ENCODE measurements at places on chromosomes 2 and 18.

- no peak for DNase-seq
Measured at GRCh38 chr2:235836491-235836911, 331.7 kb downstream of the GBX2 start.

GRCh38 chr2:4947911-4948310 is 744.3 kb upstream of the SOX11 start:
- DNase-seq: no peak

DNA sequence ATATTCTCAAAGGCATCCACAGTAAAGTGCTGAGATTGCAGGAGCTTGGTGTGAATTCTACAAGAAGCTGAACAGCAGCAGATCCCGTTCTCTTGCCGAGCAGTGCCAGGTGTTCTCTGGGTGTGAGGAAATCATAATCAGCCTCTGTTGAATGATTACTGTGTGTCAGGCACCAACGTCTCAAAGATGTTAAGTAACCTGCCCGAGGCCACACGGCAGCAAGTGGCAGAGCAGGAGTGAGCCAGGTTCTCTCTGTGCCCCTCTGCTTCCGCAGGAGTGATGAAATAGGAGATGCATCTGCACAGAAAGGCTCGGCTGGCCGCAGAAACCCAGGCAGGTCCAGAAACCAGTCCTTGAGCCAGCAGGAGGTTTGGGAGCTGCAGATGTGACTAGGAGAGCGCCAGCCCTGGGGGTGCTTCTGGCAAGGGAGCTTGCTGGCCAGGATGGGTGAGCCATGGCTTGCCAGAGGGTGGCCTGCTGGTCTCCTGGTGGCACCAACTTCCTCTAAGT is 68.4 kb downstream of the COPS7B start:
- DNase-seq: no peak

GRCh38 chr2:11123856-11124759 is 31.2 kb upstream of the SLC66A3 start:
- DNase-seq: peak; percentile 31

DNA sequence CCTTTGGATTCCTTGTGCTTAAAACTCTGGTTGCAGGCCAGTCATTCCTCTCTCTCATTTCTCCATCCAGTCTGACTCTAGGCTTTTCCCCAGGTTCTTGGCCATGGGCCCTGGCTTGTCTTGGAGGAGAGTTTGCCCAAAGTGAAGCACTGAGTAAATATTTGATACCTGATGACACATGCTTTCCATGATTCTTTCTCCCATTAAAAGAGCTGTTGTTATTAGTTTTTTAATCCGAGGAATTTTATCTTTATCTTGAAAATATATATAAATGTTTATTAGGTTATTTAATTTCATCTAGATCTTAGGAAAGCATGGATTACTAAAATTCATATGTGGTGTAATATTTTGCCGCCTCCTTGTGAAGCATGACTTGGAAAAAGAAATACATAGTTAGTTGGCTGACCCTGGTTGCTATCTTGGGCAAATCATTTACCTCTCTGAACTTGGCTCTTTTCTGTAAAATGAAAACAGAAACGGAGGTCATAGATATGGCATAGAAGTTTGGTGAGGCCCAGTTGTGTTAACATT is 650.1 kb downstream of the SLC4A3 start:
- no peak for DNase-seq

GRCh38 chr18:44568986-44569385 is 111.7 kb upstream of the SETBP1 start:
- no peak for DNase-seq

DNA sequence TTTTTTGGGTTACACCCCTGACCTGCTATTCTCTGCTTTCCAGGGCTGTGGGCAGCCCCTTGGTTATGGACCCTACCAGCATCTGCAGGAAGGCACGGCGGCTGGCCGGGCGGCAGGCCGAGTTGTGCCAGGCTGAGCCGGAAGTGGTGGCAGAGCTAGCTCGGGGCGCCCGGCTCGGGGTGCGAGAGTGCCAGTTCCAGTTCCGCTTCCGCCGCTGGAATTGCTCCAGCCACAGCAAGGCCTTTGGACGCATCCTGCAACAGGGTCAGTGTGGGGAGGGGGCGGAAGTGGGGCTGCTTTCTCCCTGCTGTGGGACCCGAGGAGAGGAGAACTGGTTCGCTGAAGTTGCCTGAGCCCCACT is 9.7 kb upstream of the WNT10A start:
- DNase-seq: no peak

- peak; percentile 98 for DNase-seq
Measured at GRCh38 chr2:231642631-231643494, 50.2 kb downstream of the TEX44 start.

DNA sequence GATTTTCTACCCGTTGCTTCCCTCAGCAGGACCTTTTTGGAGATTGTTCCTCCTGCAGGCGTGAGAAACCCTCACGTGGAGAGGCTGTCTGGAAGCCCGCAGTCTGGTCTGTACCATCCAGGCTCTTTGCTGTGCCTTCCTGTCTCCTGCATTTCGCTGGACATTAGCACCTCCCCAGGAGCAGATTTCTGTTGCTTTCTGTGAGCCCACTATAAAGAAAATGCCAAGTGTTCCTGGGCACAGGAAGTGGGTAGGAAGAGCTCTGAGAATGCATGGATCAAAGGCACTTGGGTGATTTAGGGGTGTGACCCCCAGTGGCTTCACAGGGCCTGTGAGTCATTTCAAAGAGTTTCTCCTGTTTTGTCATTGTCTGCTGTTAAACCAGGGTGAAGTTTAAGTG is 27.3 kb downstream of the SPTBN1 start:
- no peak for DNase-seq
